Right lobe of liver (tissue), 6 donors: ENCODE measurements at places on chromosomes 2 and 18.
A peak's percentile ranks its signal among the peaks of the same experiment; 100 is the strongest.

- DNase-seq: no peak
These were observed 372.7 kb upstream of the ID2 start for GRCh38 chr2:8309131-8309530.

GRCh38 chr2:165889798-165890197 lies 63.8 kb downstream of the TTC21B start:
- no peak for DNase-seq

DNA sequence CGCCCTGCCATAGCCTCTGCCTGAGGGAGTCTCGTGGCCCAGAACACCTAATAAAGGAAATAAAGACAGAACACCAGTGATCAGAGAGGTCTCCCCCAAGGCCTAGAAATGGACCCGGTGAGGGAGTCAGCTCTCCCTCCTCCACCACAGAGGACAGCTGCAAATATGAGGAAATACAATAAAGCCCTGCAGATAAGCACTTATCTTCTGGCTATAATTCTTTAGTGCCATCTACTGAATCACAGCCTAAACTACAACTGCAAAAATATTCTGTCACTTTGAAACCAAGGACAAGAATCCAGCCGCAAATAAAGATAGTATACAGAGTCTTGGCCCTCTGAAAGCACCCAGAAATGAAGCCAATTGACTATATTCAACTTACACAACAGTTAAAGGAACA lies 42.4 kb upstream of the TACR1 start:
- DNase-seq: no peak

- DNase-seq: no peak
These were observed 31.4 kb downstream of the KCNIP3 start for GRCh38 chr2:95328358-95329125.

DNA sequence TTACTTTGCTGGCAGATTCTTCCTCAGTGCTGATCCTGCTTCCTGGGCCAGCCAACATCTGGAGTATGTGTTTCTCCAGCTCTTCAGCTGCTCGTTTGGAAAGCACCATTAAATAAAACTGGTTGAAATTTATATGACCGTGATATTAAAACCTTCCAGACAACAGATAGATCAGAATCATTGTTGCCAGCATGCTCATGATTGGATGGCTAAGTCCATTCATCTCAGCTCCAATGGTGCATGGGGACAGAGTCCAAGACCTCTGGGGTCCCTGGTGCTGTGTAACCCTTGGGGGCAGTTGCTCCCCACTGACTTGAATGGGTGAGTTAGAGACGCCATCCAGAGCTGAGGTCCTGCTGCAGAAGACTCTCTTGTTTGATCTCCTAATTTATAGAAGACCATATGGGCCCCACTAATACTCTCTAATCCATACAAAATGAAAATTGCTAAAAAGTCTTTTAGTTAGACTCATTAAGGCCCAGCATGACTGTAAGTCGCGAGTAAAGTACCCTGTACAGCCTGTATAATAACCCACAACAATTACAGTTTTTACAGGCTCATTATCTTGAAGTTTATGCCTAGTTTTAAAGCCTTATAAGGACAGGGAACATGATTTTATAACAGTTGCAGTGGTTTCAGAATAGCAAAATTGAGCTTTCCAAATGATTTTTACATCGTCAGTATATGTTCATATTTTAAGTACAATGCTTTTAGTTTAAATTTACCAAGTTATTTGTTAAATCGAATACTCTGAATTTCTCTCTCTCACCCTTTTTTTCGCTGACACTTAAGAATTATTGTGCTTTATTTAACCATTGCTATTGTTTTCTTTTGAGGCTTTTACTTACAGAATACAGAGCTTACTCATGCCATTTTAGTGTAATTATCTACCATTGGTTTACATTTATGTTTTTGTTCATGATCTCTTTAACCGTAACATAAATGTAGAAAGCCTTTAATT lies 60.0 kb downstream of the CABLES1 start:
- no peak for DNase-seq

- peak; percentile 89 for DNase-seq
These were observed at the start of gene PTPRM for GRCh38 chr18:7566567-7567473. TSS of gene PTPRM (plus strand) at chr18:7567316. CDS start at chr18:7567819, 503 bp downstream.

- no peak for DNase-seq
These were observed 41.4 kb downstream of the WDR33 start for GRCh38 chr2:127769587-127769986.

DNA sequence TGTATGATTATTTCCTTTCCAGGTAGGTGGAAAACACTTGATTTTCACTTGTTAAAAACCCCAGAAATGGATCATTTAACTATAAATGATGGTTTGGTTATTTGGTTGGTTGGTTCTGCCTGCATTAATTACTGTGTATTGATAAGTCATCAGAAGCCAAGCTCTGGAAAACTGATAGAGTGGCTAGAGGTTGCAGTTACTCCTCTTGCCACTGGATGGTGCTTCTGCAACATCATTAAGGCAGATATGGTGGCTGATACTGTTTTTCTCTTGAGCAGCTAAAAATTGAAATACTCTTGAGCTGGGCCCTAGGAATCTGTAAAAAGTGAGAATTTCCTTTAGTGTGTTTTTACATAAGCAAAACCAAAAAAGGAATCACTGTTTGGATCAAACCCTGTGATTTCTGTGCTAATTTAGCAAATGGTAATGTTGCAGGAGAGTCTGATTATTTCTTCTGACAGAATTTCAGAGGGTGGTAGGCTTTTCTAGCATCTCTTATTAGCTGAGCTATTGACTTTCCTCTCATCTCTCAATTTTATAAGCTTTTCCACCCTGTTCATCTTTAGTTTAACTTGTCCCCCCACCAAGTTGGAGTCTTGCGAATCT lies 54.3 kb downstream of the RAB10 start:
- no peak for DNase-seq

DNA sequence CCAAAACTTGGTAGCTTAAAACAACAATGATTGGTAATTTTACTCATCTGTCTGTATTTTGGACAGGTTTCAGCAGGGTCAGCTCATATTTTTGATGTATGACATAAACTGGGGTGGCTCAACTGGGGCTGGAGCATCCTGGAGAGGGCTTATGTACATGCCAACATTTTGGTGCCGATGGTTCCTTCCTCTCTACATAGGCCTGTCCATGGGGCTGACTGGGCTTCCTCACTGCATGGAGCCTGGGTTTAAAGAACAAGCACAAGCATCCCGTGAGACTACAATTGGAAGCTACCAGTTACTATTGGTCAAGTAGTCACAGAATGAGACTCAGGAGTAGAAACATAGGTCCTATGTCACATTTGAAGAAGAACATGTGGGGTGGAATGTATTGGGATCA lies 95.0 kb downstream of the DDX1 start:
- DNase-seq: no peak

DNA sequence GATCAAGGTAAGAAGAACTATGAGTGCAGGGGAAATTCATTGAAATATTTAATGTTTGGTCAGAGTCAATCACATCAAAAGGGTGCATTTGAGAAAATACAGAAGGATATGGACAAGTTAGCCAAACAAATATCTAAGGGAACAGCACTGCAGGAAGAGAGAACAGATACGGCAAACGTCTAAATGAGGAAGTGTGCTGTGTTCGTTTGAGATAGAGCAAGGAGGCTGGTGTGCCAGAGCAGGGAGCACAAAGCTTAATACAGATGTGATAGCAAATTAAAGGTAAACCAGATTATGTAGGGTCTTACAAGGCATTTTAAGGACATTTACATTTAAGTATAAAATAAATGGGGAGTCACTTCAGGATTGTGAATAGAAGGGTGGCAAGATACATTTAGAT lies 241.3 kb upstream of the ZNF804A start:
- no peak for DNase-seq

DNA sequence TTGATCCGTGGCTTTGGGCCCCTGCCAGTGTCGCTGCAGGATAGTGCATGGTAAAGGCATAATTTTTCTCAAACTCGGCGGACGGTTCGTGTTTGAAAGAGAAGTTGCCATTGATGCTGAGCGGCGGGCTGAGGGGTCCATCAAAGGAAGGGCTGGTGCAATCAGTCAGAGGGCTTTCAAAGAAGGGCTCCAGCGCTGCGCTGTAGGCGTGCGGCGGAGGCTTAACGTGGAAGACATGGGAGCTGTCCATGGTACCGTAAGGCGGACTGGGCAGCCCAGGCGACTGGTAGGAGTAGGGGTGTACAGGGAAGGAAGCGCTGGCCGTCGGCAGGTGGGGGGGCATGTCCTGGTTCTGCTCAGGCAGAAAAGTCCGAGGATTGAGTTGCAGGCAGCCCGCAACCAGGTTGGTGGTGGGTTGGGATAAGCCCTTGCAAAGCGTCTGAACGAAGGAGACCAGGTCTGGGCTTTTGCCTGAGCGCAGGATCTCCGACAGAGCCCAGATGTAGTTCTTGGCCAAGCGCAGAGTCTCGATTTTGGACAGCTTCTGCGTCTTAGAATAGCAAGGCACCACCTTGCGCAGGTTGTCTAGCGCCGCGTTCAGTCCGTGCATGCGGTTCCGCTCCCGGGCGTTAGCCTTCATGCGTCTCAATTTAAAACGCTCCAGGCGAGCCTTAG lies 2.3 kb downstream of the NEUROD1 start:
- peak; percentile 47 for DNase-seq

DNA sequence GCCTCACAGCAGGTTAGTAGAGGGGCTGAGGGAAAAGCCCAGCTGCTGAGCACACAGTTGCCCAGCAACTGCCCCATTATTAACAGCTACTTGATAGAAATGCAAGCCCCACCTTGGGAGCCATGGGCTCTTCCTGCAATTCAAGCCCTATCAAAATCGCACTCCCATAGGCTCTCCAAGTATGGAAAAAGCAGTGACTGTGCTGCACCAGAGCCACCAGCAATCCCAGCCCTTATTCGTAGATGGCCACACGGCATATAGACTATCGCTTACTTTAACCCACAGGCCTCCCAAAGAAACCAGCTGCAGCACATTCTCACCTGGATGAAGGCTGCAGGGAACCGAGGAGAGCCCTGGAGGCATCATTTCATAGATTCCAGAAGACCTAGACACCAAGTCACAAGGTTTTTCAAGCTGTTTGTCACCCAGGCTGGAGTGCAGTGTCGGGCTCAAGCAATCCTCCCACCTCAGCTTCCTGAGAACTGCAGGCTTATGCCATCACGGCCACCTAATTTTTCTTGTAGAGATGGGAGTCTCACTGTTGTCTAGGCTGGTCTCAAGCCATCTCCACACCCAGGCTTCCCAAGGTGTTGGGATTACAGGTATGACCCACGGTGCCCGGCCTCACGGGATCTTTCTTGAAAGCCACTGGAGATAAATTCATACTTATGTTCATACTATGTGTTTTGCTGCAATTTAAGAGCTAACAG lies 11.3 kb downstream of the NCL start:
- DNase-seq: no peak

DNA sequence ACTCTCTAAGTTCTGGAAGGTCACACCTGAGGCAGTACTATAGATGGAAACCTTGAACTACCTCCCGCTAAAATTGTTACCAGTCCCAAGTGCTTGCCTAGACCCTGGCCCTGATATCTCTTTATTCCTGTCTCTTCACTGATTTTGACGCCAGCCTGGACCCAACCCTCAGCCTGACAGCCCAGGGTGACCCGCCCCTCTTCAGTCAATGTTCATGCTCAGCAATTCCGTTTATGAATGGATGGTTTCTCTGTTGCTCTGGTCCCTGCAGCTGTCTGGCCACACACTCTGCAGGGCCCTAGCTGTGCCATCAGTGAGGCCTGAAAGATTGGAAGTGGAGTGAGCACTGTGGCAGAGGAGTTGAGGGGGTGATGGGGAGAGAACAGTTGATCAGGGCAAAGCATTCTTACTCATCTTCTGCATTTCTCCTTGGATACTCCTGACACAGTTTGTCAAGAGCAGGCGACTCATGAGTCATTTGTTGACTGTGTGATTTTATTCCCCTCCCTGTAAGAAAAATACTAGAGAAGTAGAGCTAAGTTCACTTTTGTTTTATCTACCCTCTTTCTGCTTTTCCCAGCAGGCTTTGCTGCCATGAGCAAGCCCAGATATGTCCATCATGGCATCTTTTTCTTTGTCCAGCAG lies 46.0 kb downstream of the NPAS2 start:
- DNase-seq: no peak

DNA sequence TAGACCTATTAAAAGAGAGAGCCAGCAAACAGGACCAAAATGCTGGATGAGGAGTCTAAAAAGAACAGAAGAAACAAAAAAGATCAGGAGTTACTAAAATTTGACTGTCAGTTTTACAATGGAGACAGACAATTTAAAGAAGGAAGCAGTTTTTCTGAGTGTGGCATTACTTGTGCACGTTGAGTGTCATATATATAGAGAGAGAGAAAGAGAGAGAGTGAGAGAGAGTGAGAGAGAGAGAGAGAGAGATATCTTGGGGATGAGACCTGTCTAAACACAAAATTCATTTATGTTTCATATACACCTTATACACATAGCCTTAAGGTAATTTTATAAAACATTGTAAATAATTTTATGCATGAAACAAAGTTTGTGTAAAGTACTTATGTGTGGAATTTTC lies 2.1 kb upstream of the GALNT3 start:
- DNase-seq: no peak

GRCh38 chr2:127401757-127402695 lies 14.3 kb upstream of the MAP3K2 start:
- no peak for DNase-seq

- DNase-seq: no peak
These were observed 139.0 kb upstream of the ACKR3 start for GRCh38 chr2:236430584-236430983.

DNA sequence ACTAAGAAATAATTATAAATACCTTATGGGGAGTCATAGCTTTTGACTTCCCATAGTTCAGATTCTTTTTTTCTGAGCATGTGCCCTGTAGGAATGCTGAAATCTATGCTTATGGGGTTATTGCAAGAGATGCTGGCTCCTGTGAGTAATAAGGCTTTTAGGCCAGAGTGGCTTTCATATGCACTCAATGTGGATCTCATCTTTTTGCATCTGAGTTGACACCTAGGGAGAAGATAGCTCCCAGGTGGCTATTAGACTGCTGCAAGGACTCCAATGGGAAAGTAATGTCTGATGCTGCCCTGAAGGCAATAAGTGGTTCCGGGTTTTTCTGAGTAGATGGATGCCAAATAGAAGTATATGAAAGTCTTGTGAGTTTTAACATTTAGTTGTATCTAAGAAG lies 21.0 kb downstream of the DNAH6 start:
- DNase-seq: no peak

GRCh38 chr2:98453531-98453930 lies 8.9 kb downstream of the INPP4A start:
- no peak for DNase-seq

- no peak for DNase-seq
These were observed 27.7 kb downstream of the BIRC6 start for GRCh38 chr2:32384529-32384928.

DNA sequence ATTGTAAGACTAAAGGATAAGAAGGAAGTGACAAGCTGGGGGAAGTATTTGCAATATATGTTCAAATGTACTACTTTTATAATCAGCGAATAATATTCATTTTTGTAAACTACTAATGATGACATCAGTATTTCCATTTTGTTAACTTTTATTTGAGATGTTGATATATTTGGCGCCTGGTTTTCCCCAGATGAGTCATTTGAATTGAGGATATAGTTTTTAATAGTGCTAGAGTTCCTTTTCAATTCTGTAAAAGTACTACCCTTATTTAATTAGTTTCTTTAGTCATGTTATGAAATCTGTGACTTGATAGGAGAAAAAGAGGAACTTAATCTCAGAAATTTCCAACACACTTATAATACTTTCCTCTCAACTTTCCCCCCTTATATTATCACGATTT lies 495.3 kb downstream of the IRS1 start:
- no peak for DNase-seq
